ENCODE measurements at places on chromosomes 12 and 14.

GRCh38 chr14:105420101-105420973 lies 710 bp downstream of the MTA1 start:
- no peak for DNase-seq

DNA sequence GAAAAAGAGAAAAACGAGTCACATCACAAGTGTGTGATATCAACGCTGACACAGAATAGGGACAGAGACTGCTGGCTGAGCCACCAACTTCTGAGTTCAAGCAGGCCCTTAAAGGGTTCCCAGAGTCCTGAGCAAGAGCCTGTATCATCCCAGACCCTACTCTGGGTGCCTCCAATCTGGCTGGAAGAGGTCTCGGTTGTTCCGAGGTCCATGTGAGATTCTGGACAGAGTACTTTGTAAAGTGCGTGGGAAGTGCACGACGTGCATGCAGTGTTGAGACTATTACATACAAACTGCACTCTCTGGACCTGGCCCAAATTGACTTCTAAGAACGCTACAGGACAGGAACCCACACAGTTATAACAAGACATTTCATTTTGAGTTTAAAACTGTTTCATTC lies 40.6 kb downstream of the MOK start:
- no peak for DNase-seq

DNA sequence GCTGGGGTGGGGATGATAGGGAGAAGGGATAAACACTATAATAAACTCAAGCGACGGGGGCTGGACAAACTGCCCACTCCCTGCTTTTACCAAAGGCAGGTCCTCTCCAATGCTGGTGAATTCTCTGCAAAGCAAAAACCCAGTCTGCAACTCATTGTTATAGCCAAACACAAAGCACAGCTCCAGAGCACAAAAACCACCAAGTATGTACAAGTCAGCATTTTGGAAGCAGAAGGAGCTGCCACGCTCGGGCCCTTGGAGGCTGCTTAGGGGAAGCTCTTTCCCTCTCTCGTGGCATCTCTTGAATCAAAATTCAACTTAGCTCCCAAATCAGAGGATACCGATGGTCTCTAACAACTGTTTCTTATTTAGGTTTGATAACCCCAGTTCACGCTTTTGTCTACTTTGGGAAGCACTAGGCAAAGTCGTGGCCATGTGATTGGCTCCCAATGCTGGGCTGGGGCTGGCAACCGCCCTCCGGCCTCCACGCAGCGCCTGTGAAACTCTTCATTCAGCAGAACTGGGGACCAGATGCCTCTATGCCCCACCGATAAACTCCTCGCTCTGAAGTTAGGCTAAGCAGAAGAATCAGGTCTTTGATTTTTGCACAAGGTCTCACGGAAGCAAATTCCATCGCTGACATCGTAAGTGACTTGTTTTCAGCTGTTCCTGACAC lies 158.5 kb upstream of the FOXN3 start:
- no peak for DNase-seq

DNA sequence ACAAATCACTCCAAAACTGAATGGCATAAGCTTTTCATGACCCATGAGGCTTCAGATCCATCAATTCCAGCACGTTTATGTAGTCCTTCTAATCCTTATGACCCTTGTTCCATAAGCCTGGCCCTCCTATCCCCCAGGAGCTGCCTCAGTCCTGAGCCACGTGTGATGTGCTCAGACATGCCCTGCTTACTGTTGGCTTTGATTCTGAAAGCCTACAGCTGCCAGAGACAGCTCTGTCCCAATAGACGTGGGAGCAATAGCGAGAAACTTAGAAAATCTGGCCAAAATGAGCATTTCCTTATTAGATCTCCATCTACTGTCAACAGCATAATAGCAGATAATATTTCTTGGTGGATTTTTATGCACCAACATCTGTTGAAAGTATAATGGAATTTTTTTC lies 33.2 kb downstream of the DUSP6 start:
- DNase-seq = no peak

DNA sequence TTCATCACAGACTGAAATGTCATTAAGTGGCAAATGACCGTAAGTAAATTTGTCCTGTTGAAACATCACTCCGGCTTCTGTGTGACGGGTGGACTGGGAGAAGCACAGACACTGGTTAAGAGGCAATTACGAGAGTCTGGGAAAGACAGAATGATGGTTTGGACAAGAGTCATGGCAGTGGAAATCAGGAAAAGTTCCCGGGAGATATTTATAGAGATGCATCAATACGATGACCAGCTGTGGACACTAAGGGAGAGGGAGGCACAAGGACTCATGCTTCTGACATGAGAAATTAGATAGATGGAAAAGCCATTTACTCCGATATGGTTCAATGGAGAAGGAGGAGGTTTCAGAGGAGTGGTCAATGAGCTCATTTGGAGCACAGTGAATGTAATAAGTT lies 27.3 kb downstream of the CKAP4 start:
- no peak for DNase-seq

GRCh38 chr12:131261906-131262305 lies 308.2 kb downstream of the ADGRD1 start:
- no peak for DNase-seq

DNA sequence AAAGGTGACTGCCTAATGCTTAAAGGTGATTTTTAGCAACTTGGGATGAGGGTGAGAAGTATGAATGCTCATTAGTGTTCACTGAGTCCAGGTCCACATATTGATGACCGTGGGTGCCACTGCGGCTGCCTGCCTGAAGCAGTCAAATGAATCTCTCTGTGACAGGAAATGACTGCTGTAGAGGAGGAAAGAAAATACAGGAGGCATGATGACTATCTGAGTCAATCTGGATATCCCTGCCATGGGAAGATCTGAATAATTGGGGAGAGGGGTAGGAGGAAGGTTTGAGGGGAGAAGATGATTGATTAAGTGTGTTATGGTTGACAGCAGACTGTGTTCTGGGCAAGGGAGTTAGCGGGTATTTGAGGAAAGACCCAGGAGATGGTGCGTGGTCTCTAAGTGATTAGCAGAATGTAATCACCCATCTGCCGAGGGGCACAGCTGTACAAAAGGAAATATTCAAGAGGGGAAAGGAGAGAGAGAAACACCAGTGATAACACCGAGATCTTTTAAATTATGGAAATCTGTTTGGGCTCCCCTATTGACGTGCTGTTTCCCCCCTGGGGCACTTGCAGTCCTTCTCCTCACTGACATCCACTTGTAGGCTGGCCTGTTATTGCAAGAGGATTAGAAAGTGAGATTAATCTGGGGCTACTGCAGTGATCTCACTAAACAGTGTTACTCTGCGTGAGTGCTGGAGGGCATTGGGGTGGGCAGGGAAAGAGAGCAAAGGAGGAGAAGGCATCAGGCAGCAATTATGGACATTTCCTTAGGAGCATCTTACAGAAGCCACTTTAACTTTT lies 97.7 kb downstream of the AKAP6 start:
- no peak for DNase-seq

DNA sequence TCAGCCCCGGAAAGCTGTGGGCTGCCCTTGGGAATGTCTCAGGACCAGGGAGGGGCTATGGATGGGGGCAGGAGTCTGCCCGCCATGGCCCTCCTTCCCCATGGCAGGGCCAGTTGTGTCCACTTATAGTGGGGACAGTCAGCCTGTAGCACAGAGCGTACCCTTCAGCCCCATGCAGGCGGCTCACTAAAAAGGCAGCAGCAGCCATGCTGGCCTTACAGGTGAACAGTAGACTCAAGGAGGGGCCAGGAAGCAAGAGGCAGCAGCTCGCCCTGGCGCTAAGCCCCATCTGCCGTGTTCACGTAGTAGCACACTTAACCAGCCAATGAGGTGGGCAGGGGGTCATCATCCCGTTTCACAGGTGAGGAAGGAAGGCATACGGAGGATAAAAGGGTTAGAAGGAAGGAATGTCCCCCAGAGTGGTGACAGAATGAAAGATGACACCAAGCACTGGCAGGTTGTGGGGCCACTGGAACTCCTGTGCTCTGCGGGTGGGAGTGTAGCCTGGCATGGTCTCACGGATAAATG lies 52.7 kb downstream of the FAM222A start:
- no peak for DNase-seq
